DMS153 (cell line): ENCODE measurements at places on chromosomes 13 and 19.

- DNase-seq: no peak
These were observed 15.8 kb upstream of the SHISA2 start for GRCh38 chr13:26067601-26068000.

DNA sequence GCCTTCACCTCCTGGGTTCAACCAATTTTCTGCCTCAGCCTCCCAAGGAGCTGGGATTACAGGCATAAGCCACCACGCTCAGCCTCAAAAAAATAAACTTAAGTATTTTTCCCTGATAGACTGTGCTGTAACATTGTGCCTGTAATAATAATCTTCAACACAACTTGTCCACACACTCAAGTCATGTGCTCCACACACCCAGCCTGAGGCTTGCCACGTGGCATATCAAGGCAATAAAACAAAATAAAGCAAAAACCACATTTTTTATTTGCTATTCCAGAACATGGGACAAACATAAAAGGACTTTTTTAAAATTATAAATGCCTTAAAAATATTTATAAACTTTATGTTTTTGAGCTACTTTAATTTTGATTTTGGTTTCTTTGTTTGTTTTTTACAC, 115.8 kb downstream of the NALCN start:
- DNase-seq: no peak

DNA sequence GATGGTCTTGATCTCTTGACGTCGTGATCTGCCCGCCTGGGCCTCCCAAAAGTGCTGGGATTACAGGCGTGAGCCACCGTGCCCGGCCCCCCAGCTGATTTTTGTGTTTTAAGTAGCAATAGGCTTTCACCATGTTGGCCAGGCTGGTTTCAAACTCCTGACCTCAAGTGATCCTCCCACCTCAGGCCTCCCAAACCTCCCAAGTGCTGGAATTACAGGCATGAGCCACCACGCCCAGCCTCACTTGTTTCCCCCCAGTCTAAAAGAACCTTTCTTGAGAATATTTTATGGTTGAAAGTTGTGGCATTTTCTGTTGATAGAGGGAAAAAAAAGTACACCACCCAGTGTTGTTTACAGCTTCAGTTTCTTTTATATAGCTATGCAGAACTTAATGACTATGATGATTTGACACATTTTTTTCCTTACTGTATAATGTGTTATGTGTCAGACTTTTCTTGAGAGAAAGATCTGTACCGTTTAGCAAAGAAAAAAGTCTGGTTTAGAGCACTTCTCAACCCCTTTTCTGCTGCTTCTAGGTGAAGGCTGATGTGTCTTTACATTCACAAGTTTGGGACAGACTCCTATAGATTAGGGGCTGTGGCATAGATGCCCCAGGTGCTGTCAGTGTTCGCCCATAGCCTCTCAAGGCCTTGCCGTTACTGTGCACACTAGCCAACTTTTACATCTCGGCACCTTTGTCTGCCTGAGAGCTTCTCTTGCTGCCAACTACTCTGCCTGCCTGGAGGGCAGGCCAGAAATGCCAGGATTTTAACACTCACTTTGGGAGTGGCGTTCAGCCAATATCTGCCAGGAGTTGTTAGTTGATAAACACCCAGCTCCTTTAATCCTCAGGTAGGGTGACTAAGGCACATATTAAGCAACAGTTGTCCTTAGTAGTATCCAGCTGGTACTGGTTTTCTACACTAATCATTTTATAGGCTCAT, 33.0 kb downstream of the KCTD4 start:
- no peak for DNase-seq

- DNase-seq: no peak
These were observed 4.3 kb downstream of the DOT1L start for GRCh38 chr19:2167896-2168618.

DNA sequence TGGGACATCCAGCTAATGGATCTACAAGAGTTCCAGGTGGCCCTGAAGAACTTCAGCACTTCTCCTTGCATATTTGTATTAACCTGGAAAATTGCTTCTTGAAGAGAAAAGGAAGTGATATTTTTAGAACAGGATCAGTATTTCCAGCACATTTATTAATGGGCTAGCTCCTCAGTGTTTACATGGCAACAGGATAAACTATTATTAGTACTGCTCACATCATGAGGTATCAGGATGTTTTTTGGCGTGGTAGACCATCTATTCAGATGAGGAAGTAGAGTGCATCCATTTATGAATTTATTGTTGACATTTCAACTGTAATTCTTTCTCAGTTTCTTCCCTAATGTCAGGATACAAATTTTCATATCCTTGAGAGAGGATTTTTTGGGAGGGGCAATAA, 144.4 kb downstream of the KCNRG start:
- no peak for DNase-seq

GRCh38 chr19:28468701-28469459, 744.1 kb downstream of the UQCRFS1 start:
- peak; percentile 45 for DNase-seq

DNA sequence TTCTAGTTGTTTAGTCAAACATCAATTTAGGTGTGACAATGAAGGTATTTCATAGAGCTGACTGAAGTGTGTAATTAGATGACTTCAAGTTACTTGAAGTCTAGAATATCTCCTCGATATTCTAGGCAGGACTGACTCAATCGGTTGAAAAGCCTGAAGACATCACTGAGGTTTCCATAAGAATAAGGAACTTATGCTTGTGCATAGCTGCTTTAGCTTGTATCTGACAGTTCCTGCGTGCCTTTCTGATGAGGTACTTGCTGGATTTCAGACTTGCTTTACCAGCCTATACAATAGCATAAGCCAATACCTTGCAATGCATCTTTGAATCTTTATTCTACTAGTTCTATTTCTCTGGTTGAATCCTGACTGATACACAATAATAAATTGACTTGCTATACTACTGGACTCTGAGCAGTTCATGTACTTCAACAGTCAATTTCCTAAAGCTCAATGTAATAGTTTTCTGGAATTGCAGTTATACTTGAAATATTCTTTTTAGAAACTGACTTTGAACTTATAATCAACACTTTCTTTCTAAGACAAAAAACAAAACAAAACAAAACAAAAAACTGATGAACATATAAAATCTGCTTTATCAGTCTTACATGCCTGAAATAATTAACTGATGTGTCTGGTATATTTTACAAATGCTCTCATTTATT, 1534.8 kb downstream of the SLITRK5 start:
- no peak for DNase-seq

- peak; percentile 87 for DNase-seq
These were observed 31.9 kb upstream of the FEM1A start for GRCh38 chr19:4759388-4760284.

DNA sequence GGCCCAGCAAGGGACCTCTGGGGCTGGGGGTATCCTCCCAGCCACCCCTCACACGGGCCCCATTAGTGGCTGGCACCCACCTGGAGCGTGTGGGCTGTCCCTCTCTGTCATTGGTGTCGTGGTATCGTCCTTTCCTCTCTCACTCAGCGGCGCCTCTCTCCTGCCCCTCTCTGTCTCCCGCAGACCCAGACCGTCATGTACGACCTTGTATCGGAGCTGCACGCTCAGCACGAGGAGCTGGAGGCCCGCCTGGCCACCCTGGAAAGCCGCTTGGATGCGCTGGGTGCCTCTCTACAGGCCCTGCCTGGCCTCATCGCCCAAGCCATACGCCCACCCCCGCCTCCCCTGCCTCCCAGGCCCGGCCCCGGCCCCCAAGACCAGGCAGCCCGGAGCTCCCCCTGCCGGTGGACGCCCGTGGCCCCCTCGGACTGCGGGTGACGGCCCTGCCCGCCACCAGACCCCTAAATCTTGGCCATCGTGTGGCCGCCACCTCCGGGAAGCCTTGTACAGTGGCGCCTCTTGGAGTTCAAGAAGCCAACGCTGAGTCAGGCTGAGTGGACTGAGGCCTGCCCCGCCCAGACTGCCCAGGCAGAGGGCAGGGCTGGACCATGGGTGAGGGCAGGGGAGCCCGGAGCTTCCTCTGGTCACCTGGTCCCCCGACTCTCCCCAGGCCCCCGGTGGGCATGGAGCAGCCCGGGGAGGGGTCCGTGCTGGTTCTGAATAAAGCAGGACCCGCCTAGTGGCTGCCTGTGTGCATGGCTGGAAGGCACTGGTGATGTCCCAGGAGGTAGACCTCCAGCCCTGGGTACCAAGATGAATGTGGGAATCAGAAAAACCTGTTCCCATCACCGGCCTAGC, 9.8 kb upstream of the ARRDC2 start:
- peak; percentile 9 for DNase-seq

DNA sequence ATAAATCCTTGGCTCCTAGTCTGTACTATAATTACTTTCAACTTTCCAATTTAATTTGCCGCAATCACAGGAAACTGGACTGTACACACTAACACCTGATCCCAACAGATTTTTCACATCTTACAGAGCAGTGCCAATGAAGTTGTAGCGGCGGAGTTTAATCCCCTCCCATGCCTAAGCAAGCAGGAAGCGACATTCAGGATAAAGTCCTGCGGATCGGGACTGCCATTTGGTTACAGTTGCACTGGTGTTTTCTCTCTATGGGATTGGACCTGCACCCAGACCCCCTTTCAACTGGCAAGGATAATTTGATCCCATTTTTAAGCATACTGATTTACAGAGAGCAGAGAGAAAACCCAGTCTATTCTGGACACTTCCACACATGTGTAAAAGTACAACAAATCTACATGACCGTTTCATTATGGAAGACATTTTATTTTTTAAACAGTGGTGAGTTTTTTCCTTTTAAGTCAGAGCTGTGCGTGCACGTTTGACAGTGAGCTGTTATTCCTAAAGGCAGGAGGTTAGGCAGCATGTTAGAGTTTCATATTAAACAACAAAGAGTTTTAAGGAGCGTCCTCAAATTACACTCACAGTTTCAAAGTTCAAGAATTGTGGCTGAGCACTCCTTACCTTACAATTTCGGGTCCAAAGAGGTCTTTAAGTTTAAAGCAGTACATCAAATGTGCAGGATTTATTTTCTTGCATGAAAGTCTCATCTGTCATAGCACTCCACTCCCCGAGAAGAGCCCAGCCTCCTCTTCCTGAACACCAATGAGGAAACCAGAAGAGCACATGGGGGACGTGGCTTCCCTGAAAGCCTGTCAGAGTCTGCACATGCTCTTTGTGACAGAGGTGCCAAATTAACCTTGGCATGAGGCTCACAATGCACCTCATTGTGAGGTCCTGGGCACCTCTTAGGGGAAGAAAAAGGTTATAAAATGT, 141.6 kb upstream of the RFC3 start:
- peak; percentile 24 for DNase-seq

- no peak for DNase-seq
These were observed 11.3 kb upstream of the ZBTB7A start for GRCh38 chr19:4077800-4078684.
